ENCODE measurements at places on chromosomes 2 and 18.

- DNase-seq = no peak
These were observed 217.8 kb upstream of the STON1 start for GRCh38 chr2:48312126-48312525.

- DNase-seq = no peak
These were observed 64.4 kb downstream of the ACOXL start for GRCh38 chr2:110796716-110797301.

- no peak for DNase-seq
These were observed 39.0 kb downstream of the GLI2 start for GRCh38 chr2:120774557-120775160.

DNA sequence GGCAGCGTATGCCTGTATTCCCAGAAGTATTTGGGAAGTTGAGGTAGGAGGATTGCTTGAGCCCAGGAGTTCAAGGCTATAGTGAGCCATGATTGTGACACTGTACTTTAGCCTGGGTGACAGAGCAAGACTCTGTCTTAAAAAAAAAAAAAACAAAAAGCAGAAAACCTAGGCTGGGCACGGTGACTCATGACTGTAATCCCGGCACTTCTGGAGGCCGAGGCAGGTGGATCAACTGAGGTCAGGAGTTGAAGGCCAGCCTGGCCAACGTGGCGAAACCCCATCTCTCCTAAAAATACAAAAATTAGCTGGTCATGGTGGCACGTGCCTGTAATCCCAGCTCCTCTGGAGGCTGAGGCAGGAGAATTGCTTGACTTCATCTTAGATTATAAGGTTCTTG, 46.4 kb downstream of the MTA3 start:
- no peak for DNase-seq

GRCh38 chr2:84875213-84875560, 5.7 kb downstream of the TRABD2A start:
- peak; percentile 60 for DNase-seq

GRCh38 chr2:167400546-167400945, 512.3 kb downstream of the XIRP2 start:
- no peak for DNase-seq

DNA sequence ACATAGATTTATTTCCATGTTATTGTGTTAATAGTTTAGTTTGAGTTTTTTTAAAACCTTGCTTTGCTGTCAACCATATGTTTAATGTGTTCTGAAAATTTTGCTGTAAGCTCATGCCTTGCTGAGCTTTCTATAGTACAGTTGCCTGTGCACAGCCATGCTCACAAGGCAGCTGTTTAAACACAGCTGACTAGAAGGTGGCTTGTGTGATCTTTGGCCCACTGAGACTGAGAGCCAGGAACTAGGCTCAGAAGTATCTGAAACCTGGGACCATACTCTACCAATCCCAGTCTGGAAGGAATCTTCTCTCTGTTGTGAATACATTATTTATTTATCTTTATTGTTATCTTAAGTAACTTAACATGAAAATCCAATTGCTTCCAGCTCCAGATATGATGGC, 350.5 kb downstream of the KIAA1328 start:
- no peak for DNase-seq

GRCh38 chr2:231886071-231886681, 40.0 kb downstream of the NPPC start:
- no peak for DNase-seq

DNA sequence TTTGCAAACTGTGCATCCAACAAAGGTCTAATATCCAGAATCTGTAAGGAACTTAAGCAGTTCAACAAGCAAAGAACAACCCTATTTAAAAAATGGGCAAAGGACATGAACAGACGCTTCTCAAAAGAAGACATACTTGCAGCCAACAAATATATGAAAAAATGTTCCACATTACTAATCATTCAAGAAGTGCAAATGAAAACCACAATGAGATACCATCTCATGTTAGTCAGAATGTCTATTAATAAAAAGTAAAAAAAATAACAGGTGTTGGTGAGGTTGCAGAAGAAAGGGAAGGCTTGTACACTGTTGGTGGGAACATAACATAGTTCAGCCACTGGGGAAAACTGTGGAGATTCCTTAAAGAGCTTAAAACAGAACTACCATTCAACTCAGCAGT, 126.2 kb downstream of the NAT8 start:
- DNase-seq = no peak

DNA sequence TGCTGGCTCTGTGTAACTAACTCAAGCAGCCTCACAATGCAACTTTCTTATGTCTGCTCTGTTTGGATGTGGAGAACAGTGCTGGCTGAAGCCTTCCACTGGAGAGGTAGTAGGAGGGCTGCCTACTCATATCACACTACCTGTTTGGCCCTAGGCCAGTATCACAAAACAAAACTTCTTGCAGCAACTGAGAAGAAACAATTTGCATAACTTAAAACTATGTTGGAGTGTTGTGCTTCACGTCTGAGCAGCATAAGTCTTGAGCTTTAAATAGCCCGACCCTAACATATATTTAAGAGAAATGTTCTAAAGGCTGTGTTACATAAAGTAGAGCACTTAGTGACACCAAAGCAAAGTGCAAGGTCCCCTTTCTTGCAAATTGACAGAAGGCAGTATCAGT, 204.9 kb upstream of the ACVR2A start:
- DNase-seq = no peak

Data from activated CD8-positive, alpha-beta memory T cell treated with anti-CD3 and anti-CD28 coated beads for 24 hours (primary cell).